ENCODE measurements at places on chromosomes 13 and 19.

GRCh38 chr13:38328699-38329098, 21.0 kb upstream of the UFM1 start:
- no peak for DNase-seq

- peak; percentile 82 for DNase-seq
Measured at GRCh38 chr13:99434258-99434788, 66.9 kb upstream of the TM9SF2 start.

DNA sequence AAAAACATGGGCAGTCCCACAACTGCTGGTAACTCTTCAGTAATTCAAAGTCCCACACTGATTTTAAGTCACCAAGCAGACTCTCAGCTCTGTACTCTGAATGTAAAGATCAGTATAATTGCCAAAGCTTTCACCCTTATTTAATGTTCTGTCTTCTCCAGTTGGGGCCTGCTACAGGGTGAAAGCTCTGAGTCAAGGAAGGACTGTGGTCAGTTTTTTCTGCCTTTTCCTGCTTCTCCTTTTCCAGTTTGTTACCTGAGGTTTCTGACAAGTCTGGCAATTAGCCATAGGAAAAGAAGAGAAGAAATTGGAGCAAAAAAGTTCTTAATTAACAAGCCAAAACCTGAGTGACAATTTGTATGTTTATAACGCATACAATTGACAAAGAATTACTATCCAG, 279.3 kb downstream of the RBM26 start:
- no peak for DNase-seq

- DNase-seq, result no peak
Measured at GRCh38 chr19:33509774-33510173, 11.8 kb downstream of the PEPD start.

GRCh38 chr13:42477596-42478190, 96.3 kb upstream of the TNFSF11 start:
- no peak for DNase-seq

- DNase-seq, result no peak
Measured at GRCh38 chr13:43195551-43195950, 172.2 kb downstream of the DNAJC15 start.

DNA sequence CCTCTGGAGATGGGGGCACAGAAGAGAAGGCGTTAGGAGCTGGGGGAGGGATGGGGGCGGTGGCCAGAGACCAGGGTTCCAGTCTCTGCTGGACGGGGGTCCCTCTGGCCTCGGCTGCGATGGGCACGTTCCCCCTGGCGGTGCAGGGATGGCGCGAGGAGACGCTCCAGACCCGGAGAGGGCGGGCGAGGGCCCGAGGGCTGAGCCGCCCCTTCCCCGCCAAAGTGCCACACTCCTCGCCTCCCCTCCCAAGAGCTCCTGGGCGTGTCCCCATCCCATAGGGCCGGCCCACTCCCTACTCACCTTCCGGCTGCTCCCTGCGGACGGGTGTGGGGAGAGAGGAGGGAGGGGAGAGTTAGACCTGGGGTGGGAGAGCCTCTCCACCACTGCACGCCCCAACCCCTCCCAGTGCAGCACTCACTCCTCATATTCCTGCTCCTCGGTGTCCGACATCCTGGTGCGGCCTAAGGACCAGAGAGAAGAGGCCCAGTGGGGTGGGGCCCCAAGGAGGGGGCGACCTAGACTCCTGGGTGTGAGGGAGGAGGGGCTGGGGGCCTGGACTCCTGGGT, 2.2 kb downstream of the TNNT1 start:
- no peak for DNase-seq

DNA sequence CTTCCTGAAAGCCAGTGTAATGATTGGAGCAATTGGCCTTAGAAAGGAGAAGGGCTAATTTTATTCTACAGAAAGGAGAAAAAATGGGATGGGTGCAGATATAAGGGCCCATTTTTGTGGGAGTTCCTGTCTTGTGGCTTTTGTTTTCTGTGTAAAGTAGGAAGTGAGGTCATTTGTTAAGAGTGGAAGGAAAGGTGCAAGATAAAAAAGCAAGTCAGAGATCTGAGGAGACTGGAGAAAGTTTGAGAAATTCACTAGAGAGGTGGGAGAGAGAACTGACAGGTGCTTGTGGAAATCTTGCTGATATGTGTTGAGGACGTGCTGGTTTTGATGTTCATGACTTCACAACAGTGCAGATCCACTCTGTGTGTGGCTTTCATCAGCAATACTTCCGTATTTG, 349.4 kb downstream of the DLEU7 start:
- DNase-seq, result no peak

GRCh38 chr13:64680739-64681138, 2549.4 kb downstream of the PCDH9 start:
- no peak for DNase-seq

GRCh38 chr19:39052243-39052746, 19.9 kb upstream of the FBXO27 start:
- DNase-seq, result peak; percentile 44

DNA sequence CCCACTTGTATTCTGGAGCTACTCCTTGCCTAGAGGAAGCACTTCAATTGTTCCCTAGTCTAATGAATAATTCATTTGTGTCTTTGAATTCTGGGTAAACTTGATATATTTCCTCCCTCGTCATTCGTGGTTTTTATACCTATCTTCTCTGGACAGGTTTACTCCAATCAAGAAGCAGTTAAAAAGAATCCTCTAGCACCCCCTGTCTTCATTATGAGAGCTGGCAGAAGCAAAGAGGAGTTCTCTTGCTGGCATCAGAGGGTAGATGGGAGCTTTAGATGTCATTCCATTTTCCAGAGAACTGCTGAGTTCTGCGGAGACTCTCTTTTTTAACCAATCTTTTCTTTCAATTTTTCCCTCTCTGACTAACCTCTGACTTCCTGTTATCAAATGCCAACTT, 627.7 kb downstream of the FGF9 start:
- no peak for DNase-seq

DNA sequence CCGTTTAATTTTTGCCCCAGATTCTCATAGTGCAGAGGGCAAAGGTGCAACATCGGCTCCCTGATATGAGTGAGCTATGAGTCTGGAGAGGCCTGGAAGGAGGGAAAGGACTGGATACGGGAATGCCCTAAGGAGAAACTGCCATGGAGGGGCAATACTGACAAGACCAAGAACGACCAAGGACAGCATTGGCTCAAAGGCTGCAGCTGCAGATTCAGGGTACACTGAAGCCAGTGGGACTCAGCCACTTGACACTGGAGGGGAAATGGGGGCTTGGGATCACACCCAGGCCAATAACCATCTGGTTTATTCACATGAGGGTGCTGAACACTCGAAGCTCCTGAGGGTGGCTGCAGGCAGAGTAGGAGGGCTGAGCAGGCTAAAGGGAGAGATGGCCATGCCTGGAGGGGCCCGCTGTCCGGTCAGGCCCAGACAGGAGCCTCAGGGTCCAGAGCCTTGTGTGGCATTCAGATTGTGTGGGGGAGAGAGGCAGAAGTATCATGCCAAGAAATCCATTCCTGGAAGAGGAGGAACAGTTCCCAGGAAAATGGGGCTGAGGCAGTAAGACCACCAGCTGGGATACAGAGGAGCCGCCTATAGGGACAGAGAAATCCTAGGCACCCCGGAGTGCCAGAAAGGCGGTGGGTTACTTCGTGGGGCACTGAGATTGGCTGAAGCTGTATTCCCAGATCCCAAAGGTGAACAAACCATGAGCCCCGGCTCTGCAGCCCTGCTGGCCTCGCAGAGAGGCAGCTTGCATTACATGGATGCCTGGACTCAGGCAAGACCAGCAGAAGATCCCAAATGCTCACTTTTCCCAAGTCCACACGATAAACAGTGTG, 20.7 kb downstream of the COL4A1 start:
- DNase-seq, result no peak

DNA sequence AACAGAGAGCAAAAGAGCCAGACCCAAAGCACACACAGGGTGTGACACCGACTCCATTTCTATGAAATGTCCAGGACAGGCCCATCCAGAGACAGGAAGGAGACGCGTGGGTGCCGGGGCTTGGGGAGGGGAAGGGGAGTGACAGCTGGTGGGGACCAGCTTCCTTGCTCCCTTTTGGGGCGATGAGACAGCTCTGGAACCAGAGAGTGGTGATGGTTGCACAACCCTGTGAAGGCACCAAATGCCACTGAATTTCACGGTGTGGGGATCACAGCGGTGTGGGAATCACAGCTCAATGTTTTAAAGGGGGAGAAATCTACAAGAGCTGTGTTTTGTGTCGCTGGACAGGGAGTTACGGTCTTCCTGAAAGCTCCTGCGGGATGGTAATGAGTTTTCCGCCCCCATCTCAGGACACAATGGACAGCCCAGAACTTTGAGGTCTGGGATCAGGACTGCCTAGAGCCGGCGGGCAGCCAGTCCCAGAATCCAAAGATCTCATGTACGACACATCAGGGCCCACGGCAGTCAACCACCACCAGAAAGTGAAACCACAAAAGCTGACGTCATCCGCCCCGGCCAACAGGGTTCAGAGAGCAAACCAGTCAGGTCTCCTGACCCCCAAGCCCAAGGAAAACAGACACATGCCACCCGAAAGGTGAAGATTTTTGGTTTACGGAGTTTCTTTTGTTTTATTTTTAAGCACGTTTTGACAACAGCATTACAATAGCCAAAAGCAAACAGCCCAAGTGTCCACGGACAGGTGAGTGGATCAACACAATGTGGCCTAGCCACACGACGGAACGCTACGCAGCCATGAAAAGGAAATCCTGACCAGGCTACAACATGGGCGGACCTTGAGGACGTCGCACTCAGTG, 7.3 kb downstream of the SGTA start:
- DNase-seq, result peak; percentile 72

DNA sequence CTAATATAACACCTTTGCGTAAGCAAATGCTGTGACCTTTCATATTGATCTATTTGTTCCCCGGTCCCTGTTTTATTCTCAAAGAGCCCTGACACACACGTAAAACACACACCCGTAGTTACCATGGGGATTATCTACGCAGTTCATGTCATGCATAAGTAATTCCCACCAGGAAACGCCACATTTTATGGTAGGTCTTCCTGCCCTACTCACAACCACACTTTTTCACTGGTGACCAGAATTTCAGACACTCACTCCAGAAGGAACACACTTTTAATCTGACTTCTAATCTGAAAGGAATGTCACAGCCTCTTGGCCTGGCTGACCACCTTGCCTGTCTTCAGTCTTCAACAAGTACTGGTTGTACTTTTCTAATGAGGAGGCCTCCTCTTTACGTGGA, 46.8 kb downstream of the SLC7A1 start:
- no peak for DNase-seq

- no peak for DNase-seq
Measured at GRCh38 chr19:42229855-42230351, 9.8 kb downstream of the ZNF526 start.

DNA sequence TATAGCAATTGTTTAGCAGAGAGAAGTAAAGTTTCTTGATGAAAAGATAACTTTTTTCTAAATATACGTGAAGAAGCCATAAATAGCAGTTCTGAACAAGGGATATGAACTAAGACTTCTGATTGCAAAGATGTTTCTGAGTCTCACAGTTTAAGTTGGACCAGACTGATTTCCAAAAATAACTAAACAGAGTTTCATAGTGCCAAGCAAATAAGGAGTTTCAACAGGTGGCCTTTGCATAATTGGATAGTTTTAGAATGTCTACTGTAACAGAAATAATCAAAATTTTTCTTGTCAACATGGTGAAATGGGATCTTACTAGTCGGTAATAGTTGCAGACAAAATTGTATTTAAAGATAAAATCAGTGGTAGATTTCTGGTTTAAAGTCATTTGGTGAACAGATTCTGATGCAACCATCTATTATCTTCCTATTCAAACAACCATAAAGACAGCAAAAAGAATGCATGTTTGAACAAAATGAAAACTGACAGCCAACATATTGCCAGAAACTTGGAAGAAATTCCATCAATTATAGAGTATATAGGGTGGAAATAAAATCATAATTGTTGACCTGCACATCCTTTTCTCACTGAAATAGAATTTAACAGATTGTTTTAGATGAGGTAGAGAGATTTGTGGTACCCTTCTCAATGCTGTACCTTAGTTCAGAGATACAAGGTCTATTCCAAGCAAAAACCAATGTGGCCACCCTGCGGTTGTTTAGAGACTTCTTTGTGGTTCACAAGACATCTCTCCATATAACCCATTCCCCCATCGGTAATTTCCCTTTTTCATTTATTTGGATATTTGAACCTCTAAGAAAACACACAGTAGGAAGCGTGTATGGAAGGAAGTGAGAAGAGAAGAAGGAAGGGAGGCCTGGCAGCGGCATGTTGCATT, 275.3 kb downstream of the COG6 start:
- no peak for DNase-seq

- no peak for DNase-seq
Measured at GRCh38 chr19:37654118-37654517, 1.1 kb downstream of the ZFP30 start.

- no peak for DNase-seq
Measured at GRCh38 chr13:46392967-46393366, 5.9 kb upstream of the RUBCNL start.

- no peak for DNase-seq
Measured at GRCh38 chr19:23774524-23774971, 15.9 kb upstream of the ZNF681 start.

DNA sequence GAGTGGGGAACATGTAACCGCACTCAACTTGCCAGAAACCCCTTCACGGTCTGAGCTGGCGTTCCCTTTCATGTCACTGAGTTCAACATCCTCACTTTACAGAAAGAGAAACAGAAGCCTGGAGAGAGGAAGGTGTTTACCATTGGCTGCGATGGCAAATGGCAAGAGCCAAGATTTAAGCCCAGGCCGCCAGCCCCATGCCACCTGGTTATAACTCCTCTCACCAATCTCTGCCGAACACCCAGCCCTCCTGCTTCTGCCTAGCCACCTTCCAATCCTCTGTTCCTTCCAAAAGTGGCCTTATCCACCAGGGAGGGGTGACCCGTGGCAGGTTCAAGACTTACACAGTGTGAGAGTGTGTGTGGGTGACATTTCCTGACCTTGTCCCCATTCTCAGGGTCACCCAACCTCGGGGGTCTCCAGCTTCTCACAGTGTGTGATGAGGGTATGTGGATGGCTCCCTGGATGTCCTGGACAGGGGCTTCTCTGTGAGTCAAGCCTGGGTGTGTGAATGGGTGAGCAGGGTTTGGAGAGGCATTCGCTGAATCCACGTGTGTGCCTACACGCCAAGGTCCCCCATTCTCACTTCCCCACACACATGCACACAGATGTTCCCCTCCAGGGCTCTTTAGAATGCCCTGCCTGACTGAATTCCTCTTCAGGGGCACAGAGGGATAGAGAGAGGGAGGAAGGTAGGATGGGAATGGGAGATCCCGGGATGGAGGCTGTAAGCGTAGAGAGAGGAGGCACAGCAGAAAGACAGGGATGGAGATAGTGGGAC, 1.2 kb downstream of the CADM4 start:
- no peak for DNase-seq

GRCh38 chr13:47621931-47622330, 379.1 kb downstream of the SUCLA2 start:
- no peak for DNase-seq

GRCh38 chr13:49498206-49498605, 2.5 kb downstream of the PHF11 start:
- no peak for DNase-seq

DNA sequence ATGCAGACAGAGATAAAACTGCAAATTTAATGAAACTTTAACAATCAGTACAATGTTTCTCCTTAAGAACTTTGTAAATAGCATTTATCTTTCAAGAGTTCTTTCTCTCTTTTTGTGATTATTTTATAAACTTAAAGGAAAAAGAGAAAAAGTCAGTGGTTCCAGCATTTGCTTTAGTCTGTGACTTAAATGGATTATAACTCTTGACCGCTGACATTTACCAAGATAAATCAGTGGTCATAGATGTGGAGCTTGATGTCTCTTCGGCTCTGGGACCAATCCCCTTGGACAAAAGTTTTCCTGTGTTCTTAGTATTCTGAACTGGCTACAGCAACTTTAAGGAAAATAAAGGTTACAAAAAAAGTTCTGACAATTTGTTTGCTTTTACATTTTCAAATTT, 162.6 kb downstream of the TM9SF2 start:
- DNase-seq, result no peak

Measured in CD8-positive, alpha-beta T cell (primary cell).